Pancreas (tissue), 10 donors: ENCODE measurements at places on chromosomes 12 and 14. TPM values are rescaled to one million over a fixed set of nuclear protein-coding genes. Genes with fewer than 3 reads are reported as not detected.

DNA sequence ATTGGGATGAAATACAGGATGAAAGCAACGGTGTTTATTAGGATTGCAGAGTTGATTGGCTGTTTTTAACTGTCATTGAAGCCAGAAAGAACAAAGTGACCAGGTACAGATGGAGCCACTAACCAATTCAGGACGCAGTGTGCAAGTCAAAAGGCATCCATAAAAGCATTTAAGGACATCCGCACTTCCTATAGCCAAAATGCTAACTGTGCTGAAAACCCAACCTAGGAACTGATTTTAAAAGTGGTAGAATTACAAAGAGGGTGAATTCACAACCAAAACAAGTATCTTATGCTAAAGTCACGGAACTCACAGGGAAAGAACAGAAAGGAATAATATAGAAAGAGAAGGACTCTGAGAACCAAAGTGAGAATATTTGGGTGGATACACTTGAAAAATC lies 63.1 kb upstream of the FOXG1 start:
- no peak for DNase-seq
- H3K4me3 ChIP-seq: no peak overlapping the region
- no peaks in the 10 kb centered on the region for H3K27me3 ChIP-seq
- H3K36me3 ChIP-seq: no peaks in the 10 kb centered on the region

Gene KRT72
- total RNA-seq: not detected

Gene SALL2
- total RNA-seq: 1.8 TPM

DNA sequence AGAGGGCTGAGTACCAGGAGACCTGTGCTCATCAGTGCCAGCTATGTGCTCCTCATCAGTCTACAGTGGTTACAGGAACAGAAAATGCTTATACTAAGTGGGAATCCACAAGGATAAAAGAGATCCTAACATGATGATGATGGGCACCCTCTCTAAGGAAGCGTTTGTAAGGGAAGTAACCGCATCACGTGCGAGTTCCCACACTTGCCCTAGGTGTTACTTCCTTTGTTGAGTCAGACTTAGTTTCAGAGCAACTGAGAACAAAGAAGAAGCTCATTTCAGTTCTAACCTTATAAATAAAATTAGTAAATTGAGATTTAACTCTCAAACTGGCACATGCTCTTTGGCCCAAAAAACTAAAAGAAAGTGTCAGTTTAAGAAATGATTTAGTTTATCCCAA lies 956.4 kb upstream of the TMEM132C start:
- H3K4me3 ChIP-seq: no peak overlapping the region
- no peak for DNase-seq
- H3K36me3 ChIP-seq: no peaks in the 10 kb centered on the region

GRCh38 chr14:41860586-41860985 lies 253.9 kb downstream of the LRFN5 start:
- H3K36me3 ChIP-seq: no peaks in the 10 kb centered on the region
- no peak overlapping the region for H3K4me3 ChIP-seq
- H3K27me3 ChIP-seq: no peaks in the 10 kb centered on the region
- DNase-seq: no peak
- no peak overlapping the region for H3K27ac ChIP-seq

Gene STAC3
- 0.46 TPM for total RNA-seq

DNA sequence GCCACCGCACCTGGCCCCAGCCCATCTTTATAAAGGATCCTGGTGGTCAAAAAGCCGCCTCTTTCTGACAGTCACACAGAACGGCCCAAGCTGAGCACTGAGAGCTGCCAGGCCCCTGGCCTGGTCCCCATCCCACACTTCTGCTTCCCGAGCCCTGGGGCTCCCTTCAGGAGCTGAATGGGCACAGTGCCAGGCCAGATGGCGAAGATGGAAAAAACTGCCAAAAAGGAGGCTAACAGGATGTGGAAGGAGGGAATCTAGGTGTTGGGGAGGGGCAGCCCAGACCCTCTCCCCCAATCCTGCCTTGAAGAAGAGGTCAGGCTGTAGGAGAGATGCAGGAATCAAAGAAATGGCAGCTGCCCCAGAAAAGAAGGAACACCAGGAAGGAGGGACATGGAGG lies 5.0 kb downstream of the LPAR5 start:
- no peaks in the 10 kb centered on the region for H3K4me1 ChIP-seq
- H3K4me3 ChIP-seq: no peak overlapping the region
- no peak for DNase-seq
- no peaks in the 10 kb centered on the region for H3K27me3 ChIP-seq

DNA sequence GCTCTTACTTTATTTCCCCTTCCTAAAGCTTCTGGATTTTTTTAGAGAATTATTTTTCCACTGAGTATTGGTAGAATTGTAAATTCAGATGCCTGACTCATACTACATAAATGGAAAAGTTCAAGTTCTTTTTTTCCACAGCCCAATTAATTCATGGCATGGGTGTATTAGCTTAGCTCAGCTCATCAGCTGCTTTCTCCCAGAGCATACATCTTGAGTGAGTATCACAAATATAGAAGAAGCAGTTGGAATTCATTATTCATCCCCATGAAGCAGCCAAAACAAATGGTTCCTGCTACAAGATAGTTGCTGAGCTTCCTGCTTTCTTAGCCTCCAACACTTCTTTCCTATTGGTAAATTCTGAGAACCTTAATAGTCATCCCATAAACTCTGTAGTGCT lies 105.1 kb downstream of the C12orf50 start:
- H3K36me3 ChIP-seq: no peaks in the 10 kb centered on the region
- no peaks in the 10 kb centered on the region for H3K4me1 ChIP-seq
- H3K27ac ChIP-seq: no peak overlapping the region
- H3K4me3 ChIP-seq: no peak overlapping the region
